Posterior vena cava (tissue), 2 donors: ENCODE measurements at places on chromosomes 1 and 21. TPM values are rescaled to one million over a fixed set of nuclear protein-coding genes. Genes with fewer than 3 reads are reported as not detected.

DNA sequence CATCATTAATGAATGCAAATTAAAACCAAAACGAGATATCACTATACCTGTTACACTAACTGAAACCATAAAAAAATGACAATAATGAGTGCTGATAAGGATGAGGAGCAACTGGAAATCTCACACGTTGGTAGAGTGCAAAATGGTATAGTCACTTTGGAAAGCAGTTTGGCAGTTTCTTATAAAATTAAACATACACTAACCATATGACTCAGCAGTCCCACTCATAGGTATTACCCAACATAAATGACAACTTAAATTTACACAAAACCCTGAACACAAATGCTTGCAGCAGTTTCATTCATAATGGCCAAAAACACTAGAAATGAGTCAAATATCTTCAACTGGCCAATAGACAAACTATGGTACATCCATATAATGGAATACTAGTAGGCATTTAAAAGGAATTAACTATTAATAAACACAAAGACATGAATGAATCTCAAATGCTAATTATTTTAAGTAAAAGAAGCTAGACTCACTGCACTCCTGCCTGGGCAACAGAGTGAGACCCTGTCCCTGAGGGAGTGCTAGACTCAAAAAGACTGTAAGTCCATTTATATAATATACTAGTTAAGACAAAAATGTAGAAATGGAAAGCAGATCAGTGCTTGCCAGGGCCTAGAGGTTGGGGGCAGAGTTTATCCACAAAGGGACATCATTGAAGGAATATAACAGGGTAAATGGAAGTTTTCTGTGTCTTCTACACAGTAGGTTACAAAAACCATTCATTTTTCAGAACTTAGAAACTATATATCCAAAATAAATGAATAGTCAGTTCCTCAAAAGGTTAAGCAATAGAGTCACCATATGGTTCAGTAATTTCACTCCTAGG is 77.4 kb downstream of the EIF4G3 start:
- no peak for DNase-seq

DNA sequence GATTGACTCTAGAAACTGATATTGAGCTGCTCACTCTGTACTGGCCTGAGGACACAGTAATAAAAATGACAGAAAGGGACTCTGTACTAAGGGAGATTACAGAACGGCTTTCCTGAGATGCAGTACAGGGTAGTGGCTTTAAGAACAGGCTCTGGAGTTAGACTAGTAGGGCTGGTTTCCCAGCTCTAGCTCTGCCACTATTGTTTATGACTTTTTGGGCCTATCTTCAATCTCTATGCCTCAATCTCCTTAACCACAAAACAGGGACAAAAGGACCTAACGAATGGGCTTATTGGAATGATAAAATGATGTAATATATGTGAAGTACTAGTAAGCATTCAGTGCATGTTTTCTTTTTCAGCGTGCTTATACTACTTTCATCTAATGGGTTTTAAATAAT is 1.4 kb downstream of the DEPDC1 start:
- no peak for DNase-seq

DNA sequence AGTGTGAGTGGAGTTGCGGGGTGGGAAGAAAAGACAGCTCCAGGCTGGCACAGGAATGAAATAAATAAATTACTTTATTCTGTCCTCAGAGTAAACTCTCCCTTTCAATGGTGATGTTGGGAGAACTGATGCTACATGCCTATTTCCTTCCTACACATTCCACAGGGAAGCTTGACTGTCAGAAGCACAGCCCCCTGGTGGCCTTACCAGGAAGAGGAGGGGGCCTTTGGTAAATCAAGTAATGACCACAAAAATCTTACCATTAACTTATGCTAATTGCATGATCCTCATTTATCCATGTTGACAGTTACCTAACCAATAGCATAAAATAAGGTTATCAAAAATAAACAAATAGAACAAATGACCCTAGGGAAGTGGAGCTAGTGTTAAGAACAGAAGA is 605.0 kb upstream of the PKN2 start:
- DNase-seq, result no peak

DNA sequence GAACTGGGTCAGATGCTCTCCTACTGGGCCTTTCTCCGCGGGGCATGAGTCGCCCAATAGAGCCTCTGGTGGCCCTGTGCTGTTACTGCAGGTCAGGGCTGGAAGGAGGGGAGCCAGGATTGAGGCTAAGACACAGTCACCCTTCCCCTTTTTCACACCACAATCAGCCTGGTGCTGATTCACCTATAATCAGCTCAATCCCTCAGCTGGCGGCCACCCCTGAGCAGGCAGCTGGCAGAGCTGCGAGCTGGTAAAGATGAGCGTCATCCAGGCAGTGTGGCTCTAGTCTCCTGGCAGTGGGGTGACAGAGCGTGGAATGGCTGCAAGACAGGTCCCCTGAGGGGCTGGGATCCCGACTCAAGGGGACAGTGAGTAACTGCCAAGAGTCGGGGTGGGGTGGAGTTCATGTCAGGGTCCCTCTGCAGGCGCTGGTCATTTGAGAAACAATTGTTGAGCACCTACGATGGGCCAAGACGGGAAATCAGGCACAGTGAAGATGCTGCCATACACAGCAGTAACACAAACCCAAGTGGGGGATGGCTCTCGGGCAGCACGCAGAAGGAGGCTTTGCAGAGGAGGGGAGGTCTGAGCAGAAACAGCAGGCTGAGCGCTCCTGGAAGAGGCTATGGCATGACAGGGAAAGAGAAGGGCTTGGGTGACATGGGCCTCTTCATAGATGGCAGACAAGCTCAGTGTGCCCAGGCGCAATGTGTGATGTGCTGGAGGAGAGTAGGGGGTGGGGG is 21.8 kb downstream of the ATF3 start:
- peak; percentile 89 for DNase-seq

DNA sequence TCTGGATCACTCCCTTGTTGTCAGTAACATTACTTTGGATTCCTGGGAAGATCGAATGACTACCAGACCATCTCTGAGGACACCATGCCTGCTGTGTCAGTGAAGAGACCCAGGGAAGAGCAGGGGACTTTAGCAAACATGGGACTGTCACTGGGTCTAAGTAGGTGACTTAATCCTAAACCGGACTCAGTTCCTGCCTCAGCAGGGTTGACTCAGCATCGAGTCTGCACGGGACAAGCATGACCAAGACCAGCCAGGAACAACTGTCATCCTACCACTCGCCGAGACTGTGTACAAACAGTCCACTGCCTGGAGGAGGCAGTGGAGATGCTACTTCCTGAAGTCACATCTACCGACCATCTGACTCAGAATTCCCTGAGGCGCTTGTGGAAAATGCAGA is 53.2 kb upstream of the RAB4A start:
- no peak for DNase-seq

Gene FAM3B
- total RNA-seq, result 0.60 TPM

GRCh38 chr1:43395523-43395922 is 5.8 kb downstream of the SZT2 start:
- DNase-seq, result no peak

Gene CCT8
- total RNA-seq, result 108 TPM

Gene NPR1
- total RNA-seq, result 107 TPM

Gene NFASC
- 57.1 TPM for total RNA-seq

- no peak for DNase-seq
Measured at GRCh38 chr1:181506563-181507353, 23.4 kb downstream of the CACNA1E start.

Gene KIAA1614
- total RNA-seq, result 12.7 TPM

Gene GPR37L1
- total RNA-seq, result 0.09 TPM

DNA sequence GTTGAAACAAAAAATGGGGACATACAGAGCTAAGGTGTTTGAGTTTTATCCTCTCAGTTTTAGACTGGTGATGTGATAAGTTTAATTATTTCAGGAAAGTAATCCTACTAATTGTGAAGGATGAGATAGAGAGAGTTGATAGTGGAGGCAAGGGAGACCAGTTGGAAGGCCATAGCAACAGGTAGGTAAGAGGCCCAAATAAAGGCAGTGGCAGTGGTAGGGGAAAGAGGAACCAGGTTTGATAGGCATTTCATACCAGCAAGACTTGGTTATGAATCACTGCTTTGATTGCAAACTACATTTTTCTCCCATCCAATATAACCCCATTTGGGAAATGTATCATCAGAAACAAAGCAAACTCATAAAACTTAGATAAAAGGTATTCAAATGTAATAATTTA is 63.1 kb upstream of the SH3GLB1 start:
- no peak for DNase-seq

Gene SH2D2A
- 3.2 TPM for total RNA-seq

- no peak for DNase-seq
Measured at GRCh38 chr1:183075861-183076260, 52.6 kb downstream of the LAMC1 start.

DNA sequence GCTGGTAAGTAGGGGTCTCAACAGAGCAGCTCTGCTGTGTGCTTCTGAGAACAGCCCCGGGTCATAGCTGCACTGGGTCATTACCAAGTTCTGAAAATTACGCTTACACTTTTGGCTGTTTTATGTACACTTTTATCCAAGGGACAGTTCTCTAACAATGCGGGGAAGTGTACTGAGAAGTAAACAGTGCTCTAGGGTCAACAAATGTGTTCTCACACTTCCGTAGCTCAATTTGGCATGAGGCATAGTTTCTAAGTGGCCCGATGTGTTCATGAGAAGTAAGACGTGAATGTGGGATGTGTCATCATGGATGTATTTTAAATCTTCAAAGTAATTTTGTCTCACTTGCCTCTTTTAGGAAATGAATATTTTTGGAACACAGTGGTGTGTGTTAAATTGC is 10.9 kb upstream of the VAMP3 start:
- DNase-seq, result no peak

DNA sequence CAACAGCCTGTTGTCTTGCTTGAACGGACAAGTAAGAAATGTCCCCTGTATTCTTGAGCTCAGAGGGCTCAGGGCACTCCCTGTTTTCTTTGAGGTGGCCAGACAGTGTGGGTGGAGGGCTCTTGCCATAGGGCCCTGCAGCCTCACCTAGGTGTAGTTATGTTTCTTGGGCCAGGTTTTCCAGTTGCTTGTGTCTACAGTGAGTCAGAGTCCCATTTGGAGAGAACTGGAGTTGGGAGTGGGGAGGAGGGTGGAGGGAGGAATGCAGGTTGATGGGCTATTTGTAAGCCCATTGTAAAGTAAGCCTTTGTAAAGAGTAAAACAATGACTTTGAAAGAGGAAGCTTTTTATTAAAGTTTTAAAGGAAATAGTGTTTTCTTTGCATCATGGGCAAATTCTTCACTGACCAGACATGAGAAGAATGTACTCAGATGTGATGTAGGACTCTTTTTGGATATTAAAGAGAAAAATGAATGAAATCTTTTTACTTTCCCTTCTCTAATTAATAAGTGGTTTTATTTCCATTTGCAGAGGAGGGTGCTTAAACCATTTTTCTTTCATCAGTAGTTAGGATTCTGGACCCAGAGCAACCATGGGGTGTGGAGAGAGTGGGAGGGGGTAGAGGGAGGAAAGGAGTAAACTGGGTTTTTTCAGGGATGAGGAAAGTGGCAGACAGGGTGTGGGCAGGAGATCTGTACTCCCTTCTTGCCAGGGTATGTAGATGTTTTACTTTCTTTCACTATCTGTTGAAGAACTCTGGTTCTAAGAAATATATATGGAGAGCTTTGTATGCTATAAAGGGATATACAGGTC is 45.1 kb upstream of the MACF1 start:
- DNase-seq, result no peak

GRCh38 chr1:204677864-204678263 is 7.7 kb downstream of the LRRN2 start:
- no peak for DNase-seq

- peak; percentile 60 for DNase-seq
Measured at GRCh38 chr1:228343191-228343661, 63.4 kb downstream of the TRIM11 start.

GRCh38 chr1:116268211-116268610 is 104.8 kb upstream of the ATP1A1 start:
- DNase-seq, result no peak

Gene C1QTNF12
- 1.9 TPM for total RNA-seq

GRCh38 chr1:81414488-81415015 is 386.2 kb upstream of the ADGRL2 start:
- DNase-seq, result peak; percentile 86

Gene KCNT2
- total RNA-seq, result 13.3 TPM

GRCh38 chr1:25944986-25945385 is 38.8 kb upstream of the STMN1 start:
- DNase-seq, result no peak

Gene EIF2D
- total RNA-seq, result 34.3 TPM

DNA sequence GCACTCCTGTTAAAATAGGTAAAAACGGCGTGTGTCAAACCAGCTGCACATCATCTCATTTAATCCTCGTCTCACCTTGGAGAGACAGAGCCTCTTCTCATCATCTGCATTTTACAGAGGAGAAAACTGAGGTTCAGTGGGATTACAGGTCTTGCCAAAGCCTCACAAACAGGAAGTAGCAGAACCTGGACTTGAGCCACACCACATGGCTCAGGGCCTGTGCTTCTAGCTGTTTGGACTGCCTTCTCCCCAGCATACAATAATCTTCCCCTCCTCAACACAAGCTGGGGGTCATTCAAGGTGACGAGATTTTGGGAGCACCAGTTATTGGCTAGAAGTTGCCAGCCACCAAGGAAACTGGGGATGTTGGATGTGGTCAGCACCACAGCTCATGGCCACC is 167.9 kb upstream of the ZC3H12A start:
- peak; percentile 20 for DNase-seq

Gene SPRR2E
- not detected for total RNA-seq

- no peak for DNase-seq
Measured at GRCh38 chr1:56931686-56932085, 34.1 kb downstream of the C8B start.

GRCh38 chr21:29499734-29500343 is 201.1 kb downstream of the BACH1 start:
- DNase-seq, result no peak

Gene WNT3A
- not detected for total RNA-seq

DNA sequence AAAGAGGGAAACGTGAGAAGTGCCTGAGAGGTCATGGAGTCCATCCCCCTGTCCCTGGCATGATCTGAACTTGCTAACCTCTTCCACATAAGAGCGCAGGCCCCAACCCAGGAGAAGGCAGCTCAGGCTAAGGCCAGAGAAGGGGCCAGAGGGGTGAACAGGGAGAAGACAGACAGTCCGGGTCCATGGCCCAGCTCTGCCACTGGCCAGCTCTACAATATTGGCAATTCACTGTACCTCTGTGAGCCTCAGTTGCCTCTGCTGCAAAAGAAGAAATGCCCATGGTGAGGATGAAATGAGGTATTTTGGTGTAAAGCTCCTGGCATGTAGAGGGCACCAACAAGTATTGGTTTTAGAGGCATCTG is 72.3 kb downstream of the CAMK2N1 start:
- DNase-seq, result no peak

Gene KLHL12
- total RNA-seq, result 17.3 TPM

- DNase-seq, result no peak
Measured at GRCh38 chr1:231743966-231744365, 117.4 kb downstream of the DISC1 start.
